Thoracic aorta (tissue), 2 donors: ENCODE measurements at places on chromosomes 7 and 10.

GRCh38 chr7:138837627-138838026, 39.6 kb upstream of the ATP6V0A4 start:
- DNase-seq = no peak

GRCh38 chr10:110679486-110680272, 35.5 kb downstream of the RBM20 start:
- DNase-seq = no peak

GRCh38 chr7:11120068-11120664, 146.5 kb downstream of the PHF14 start:
- no peak for DNase-seq

DNA sequence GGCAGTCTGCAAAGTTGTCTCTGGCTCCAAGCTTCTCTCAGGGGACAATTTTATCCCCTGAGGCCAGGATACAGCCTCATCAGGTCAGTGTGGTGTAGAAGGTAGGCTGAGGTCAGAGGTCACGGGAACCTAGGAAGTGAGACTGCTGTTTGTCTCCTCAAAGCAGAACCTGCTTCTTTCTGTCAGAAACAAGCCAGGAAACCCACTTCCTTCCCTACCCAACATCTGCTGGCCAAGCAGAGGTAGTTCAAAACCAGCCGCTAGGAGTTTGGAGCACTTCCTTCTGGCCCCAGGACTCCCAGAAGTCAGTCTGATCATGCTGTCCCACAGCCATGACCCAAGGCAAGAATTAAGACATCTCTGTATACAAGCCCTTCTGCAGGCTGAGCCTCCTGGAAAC, 12.2 kb downstream of the CLRN3 start:
- DNase-seq = no peak

- DNase-seq = no peak
Measured at GRCh38 chr7:156735851-156736250, 95.3 kb downstream of the RNF32 start.
